ENCODE measurements at places on chromosomes 13 and 19.

DNA sequence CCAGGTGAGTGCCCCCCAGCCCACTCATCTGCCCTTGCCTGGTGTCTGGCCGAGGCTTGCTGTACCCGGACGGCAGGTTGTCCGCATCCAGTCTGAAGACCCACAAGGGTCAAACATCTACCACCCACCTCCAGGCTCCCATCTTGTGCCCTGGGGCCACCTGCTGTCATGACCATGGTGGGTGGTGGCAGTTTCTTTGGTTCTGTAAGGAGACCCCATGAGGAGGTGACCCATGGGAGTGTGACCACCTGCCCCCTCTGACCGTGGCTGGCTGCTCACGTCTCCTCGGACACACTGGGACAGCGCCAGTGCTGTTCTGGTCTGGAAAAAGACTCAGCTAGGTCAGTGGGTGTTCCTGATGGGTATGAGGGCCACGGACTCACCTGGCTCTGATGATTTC lies 93.9 kb downstream of the TEX29 start:
- no peak for DNase-seq

DNA sequence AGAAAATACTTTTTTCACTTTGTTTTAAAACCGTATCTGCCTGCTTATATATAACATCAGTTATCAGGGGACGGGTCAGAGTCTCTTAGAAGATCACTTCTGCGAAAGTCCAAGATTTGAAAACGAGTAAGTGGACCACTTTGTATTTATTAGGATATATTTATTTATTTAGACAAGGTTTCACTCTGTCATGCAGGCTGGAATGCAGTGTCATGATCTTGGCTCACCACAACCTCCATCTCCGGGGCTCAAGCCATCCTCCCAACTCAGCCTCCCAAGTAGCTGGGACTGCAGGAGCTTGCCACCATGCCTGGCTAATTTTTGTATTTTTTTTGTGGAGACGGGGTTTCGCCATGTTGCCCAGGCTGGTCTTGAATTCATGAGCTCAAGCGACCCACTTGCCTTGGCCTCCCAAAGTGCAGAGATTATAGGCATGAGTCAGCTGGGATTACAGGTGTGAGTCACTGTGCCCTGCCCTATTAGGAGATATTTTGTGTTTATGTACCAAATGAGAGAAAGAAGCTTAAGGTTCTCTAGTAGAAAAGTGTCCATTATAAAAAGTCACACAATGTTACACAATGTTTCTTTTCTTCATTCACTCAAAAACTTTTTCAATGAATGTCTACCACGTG lies 39.5 kb downstream of the RASL11A start:
- DNase-seq, result no peak

GRCh38 chr19:45177817-45178261 lies at the start of gene TRAPPC6A:
Gene TRAPPC6A (minus strand): TSS chr19:45178237. CDS start chr19:45178218, 19 bp downstream.
- DNase-seq, result no peak

- peak; percentile 66 for DNase-seq
These were observed 832 bp downstream of the TMEM143 start for GRCh38 chr19:48362716-48363499.

- no peak for DNase-seq
These were observed 30.9 kb upstream of the KCTD4 start for GRCh38 chr13:45231722-45232121.

GRCh38 chr13:112442483-112443090 lies 66.4 kb downstream of the SPACA7 start:
- no peak for DNase-seq

- DNase-seq, result no peak
These were observed 38.7 kb downstream of the KCTD4 start for GRCh38 chr13:45162194-45162593.

GRCh38 chr13:97432232-97432916 lies 1.6 kb upstream of the RAP2A start:
- no peak for DNase-seq

DNA sequence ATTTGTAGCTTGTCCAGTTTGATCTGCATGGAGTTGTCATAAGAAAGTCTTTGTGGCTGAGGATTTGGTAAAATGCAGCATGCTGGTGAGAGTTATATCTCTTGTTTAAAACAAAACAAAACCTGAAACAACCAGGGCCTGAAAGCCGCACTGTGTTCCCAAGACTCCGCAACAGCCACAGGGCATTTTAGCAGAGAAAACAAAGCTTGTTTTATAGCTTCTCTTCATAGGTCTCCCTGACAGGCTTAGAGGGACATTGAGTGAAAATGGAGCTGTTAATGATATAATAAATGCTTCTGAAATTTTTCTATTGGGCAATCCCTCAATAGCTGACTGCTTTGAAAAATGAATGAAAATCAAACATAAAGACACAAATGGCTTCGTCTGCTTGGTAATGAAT lies 148.7 kb upstream of the RNF113B start:
- no peak for DNase-seq

DNA sequence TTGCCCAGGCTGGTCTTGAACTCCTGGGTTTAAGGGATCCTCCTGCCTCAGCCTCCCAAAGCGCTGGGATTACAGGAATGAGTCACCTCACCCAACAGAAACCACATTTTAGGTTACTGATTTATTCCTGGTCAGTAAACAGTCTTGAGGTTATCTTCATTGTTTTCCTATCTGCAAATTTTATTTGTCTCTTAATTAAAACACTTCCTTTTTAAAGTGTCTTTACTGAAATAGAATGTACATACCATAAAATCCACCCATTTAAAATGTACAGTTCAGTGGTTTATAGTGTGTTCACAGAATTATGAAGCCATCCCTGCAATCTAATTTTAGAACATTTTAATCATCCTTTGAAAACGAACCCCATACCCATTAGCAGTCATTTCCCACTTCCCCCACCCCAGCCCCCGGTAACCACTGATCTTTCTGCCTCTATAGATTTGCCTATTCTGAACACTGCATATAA lies 63.0 kb downstream of the MAP4K1 start:
- no peak for DNase-seq

DNA sequence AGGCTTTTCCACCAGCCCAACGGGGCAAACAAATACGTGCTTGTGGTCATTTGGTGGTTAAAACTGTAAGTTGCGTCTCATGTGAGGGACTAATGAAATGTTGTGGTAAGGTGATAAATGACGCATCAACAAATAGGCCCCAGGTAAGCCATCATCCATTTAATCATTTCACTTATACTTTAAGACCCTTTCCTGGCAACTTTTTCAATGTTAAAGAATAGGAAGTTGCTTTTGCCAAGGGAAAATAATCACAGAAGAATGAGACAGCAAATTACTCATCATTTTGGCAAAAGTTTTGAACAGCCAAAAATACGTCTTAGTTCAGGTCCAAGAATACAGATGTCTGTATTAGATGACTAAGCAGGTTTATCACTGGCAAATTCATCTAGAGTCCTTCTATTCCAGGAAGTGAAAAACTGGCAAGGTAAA lies 660.4 kb downstream of the SLITRK1 start:
- DNase-seq, result no peak

DNA sequence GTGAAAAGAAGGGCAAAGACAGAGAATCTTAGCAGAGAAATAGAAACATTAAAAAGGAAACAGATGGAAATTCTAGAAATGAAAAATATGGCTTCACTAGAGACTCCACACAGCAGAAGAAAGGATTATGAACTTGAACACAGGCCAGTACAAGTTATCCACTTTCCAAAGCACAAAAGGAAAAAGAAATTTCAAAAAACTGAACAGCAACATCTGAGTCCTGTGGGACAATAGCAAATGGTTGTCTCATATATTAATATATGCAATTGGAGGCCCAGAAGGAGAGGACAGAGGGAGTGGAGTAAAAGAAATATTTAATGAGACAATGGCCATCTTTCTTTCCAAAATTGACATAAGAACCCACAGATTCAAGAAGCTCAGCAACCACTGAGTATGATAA lies 141.7 kb upstream of the GJB6 start:
- DNase-seq, result no peak

DNA sequence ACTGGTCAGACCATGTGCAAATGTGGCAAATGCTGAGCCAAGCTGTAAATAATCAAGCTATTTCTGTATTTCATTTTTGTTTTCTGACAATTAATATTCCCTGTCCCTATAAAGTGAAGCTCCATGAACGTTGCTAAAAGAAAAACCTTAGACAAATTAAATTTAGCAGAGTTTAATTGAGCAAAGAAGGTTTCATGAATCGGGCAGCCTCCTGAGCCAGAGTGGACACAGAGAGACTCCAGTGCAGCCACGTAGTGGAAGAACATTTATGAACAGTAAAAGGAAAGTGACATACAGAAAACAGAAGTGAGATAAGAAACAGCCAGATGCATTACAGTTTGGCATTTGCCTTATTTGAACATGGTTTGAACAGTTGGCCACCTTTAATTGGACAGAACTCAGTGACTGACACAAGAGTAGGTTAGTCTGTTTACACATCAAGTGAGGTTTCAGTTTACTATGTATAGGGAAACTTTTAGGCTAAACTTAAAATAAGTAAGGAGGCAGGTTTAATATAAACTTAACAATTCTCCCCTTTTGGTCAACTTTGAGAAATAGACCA lies 69.7 kb downstream of the UFM1 start:
- DNase-seq, result no peak

DNA sequence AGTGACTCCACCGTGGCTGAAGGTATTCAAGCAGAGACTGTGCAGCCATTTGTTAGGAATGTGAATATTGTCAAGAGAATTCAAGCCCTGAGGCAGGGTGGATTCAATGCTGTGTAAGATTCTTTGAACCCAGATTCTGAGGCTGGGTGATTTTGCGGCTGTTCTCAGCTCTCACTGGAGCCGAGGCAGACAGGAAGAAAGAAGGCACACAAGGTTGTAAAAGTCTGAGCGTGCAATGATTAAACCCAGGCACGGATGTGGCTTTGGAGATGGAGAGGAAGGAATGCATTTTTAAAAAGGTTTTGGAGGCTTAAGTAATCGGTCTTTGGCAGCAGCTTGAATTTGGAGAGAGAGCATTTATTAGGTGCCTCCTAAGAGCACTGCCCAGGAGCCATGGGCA lies 187.9 kb downstream of the KATNAL1 start:
- no peak for DNase-seq

GRCh38 chr13:58254943-58255342 lies 623.4 kb downstream of the PCDH17 start:
- no peak for DNase-seq

GRCh38 chr19:1985588-1986356 lies 29.7 kb downstream of the BTBD2 start:
- DNase-seq, result no peak

DNA sequence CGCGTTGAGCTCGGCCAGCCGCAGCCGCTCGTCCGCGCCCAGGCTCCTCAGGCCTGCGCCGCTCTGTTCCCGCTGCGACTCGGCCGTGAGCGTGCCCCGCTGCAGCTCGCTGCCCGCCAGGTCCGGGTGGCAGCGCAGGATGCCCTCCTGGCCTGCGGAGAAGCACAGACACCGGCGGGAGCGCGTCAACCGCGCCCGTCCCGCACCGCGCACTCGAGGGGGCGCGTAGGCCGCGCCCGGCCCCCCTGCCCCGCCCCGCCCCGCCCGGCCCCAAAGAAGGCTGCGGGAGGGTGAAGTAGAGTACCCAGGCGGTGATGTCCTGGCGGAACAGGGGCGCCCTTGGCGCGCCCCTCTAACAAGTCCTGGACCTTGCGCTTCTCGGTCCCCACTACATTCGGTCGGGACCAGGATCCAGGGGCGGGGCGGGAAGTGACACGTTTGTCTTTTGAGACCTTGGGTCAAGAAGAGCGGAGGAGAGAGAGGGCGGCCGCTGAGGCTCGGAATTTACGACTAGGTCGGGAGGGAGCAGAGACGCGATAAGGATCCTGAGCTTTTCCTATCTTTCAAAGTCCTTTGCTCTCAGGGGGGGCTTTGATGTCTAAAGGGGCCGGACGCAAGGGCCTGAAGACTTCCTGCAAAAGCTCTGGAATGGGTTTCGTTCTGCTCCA lies 9.3 kb upstream of the CDX2 start:
- no peak for DNase-seq

DNA sequence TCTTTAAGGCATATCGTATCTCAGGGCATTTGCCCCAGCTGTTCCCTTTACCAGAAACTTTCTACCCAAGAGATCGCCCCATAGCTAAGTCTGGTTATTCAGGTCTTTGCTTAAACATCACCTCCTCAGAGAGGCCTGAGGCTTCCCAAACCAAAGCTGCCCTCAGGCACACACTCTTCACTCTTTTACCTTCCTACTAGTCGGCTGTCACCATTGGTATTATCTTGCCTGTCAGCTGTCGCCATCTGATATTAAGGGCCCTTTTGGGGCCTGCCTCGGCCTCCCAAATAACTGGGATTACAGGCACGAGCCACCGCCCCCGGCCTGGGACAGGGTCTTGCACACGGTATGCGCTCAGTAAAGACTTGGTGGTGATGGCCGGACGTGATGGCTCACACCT lies 1.0 kb downstream of the GADD45GIP1 start:
- no peak for DNase-seq

- no peak for DNase-seq
These were observed 345.6 kb downstream of the SPRY2 start for GRCh38 chr13:79995334-79995733.

- no peak for DNase-seq
These were observed 39.2 kb downstream of the TNFRSF19 start for GRCh38 chr13:23609414-23609760.

DNA sequence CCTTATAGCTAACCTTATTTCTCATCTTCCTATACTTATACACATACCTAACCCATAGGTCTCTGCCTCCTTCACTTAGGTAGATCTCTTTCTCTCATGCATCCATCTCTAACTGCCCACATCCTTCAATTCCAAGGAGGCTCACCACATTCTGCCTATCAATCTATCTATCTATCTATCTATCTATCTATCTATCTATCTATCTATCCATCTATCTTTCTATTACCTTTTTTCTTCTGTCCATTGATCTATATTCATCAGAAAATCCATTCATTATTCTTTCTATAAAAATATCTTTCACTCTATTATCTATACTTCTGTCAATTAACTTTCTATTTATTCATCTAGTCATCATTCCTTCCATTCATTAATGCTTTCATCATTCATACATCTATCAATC lies 11.1 kb upstream of the CYP2A7 start:
- DNase-seq, result no peak

- DNase-seq, result no peak
These were observed 12.8 kb downstream of the LILRA1 start for GRCh38 chr19:54606230-54606629.

DNA sequence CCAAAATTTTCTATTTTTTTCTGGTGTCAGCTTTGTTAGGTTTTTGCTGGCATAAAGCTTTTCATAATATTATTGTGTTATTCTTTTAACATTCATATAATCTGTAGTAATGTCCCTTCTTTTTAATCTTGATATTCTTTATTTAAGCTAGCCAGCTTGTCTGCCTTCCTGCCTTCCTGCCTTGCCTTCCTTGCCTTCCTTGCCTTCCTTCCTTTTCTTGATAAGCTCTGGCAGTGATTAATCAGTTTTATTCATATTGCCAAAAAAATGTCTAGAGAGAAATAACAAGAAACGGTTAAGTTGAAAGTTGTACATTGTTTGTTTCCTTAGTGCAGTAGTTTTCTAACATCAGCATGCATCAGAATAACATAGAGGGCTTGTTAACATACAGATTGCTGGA lies 257.5 kb downstream of the MAB21L1 start:
- no peak for DNase-seq

Data from SIG-M5 (cell line).